ENCODE measurements at places on chromosomes 1 and 21.

GRCh38 chr1:8629241-8630091 is 188.0 kb downstream of the RERE start:
- DNase-seq, result no peak

GRCh38 chr1:231665101-231665500 is 38.5 kb downstream of the DISC1 start:
- no peak for DNase-seq

GRCh38 chr1:82153272-82153629 is 352.5 kb downstream of the ADGRL2 start:
- DNase-seq, result no peak

DNA sequence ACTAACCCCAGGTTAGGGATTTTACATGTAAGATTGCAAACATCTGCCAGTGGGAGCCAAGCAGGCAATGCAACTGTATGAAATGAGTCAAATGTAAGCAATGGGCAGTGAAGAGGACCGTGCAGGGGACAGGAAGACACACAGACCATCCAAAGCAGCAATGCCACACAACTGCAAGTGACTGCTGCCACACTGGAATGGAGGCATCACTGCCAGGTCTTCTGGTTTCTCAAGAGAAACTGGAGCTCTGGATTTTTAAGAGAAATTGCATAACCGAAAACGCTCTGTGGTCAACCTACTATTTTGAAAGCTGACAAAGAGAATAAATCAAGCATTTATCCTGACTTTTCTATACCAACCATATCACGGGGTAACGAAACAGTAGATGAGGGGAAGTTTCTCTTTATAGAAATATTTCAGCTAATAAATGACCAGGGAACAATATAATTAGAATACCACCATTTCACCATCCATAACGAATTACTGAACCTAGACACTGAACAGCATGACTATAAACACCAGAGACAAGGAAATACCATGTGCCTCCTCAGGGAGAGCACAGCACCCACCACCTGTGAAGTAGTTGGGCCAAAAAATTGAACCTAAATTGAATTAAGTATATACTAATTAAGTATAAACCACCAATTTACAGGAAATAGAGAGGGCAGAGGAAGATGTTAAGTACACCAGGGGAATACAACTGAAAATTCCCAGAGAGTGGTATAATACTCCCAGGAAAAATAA is 4.4 kb downstream of the AK2 start:
- no peak for DNase-seq

- no peak for DNase-seq
These were observed 35.7 kb downstream of the PTP4A2 start for GRCh38 chr1:31902510-31902860.

DNA sequence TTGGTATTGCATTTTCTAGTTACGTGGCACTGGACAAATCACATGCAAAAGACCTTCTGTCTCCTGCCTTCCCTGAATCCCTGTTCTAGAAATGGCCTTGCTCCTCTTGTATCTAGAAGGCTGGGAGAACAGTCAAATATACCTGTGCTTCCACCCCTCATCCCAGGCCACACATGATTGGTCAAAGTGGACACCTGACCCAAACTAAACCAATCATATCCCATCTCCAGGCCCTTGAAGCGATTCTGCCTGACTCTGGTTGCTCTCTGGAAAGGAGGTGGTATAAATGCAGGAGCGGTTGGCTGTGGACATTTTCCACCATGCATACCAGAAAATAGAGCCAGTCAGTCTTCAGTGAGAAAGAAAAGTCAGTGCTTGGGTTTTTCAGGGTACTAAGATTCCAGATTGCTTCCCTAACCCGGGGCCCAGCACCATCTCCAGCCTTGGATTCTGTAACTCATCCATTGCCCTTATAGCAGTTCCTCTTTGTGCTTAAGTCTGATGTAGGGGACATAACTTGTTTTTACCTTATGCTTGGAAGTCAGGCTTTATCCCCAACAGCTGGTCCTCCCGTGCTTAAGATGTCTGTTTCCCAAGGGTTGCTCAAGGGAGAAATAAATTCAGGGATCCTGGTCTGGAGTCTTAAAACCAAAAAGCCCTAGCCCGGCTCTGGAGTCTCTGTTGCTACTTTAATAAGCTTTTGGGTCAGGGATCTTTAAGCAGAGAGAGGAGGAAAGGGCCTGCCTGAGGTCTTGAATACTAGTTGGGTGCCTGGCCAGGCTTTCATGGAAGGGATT is 7.7 kb upstream of the PHC2 start:
- no peak for DNase-seq

DNA sequence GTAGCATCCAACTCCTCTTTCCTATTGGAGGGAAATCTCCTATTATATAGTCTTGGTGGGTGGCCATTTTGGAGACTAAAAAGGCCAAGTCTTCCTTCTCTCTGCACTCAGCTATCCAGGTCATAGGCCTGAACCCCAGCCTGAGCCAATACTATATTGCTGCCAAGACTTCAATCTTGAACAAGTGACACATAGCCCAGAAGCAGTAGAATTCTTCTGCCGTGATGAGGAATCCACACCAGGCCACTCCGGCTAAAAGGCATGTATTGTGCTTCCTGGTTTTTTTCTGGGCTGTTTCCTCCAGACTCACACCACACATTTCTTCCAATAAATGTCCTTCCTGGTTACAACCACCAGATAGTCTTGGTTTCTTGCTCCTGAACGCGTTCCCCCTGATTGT is 43.0 kb downstream of the ATF3 start:
- DNase-seq, result no peak

- no peak for DNase-seq
These were observed 70.4 kb downstream of the VAV3 start for GRCh38 chr1:107894605-107895004.

DNA sequence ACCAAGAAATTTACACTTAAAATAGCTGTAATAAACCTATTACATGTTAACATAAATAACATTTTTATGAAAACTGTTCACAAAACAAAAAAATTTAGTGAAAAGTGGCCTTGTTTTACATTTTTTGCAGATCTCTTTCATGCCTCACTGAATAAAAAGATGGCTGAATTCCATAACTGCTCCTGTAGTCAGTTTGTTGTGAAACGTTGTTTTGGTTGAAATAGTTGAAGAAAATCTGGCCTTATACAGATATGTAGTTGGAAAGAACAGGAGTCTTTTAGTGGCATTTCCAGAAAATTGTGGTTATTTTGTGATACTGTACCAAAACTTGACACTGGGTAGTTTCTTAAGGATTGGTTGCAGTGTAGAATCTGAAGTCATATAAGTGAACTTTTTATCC is 18.1 kb downstream of the ITSN1 start:
- DNase-seq, result no peak

DNA sequence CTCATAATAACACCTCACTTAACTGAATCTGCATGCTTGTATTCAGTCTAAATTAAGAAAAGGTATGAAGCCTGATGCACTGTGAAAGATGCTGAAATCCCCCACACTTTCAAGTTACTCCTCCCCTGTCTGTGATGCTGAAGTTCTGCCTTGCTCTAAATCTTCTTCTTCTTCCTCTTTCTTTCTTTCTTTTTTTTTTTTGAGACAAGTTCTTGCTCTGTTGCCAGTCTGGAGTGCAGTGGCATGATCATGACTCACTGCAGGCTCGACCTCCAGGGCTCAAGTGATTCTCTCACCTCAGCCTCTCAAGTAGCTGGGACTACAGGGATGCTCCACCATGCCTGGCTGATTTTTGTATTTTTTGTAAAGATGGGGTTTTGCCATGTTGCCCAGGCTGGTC is 231.0 kb upstream of the B3GALT2 start:
- no peak for DNase-seq

GRCh38 chr1:209569455-209570207 is 13.9 kb upstream of the CAMK1G start:
- DNase-seq, result peak; percentile 78

DNA sequence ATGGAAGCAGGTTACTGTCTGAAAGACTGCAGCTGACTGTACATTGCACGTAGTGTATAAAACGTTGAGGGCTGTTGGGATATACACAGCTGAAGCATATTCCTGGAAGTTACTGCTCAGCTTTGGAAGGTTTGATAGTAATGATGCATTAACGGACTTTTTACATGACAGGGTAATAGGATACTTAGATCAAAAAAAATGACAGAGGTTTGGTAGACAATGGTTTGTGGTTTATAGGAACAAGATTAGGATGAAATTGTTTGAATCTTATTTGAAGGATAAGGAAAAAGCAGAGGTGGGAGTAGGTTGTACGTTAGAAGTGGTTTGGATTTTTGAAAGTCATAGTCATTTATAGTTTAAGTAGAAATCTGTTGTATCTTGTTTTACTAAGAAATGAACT is 33.0 kb downstream of the ADGRL2 start:
- no peak for DNase-seq

DNA sequence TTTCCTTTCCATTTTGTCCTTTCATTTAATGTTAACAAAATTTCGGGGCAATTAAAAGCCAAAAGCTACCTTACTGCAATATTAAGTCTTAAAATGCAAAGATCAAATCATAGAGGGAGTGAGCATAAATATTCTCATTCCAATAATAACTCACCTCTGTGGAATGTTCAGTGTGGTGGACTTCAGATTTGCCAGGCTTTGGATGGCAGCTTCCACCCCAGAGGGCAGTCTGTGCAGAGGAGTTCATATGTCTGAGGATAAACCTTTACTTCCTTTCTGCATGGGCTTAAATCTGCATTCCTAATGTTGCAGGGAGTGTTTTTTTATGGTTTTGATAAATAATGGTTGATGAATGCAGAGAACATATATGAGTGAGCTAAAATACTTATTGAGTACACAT is 16.3 kb downstream of the KIAA0040 start:
- DNase-seq, result no peak

DNA sequence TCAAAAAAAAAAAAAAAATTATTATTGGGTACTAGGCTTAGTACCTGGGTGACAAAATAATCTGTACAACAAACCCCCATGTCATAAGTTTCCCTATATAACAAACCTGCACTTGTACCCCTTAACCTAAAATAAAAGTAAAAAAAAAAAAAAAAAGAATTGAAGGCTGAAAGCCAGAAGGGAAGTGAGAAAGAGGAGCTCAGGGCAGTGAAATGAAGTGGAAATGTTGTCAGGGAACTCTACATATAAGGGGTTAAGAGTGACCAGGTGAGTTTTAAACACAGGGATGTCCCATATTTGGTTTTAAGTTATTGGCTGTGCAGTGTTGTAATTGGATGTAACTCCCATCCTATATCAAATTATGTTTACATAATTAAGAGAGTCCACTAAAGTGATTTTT is 85.7 kb upstream of the ABCD3 start:
- no peak for DNase-seq

- DNase-seq, result no peak
These were observed 4.0 kb downstream of the ARHGEF19 start for GRCh38 chr1:16208270-16208987.

GRCh38 chr1:245901037-245901436 is 606.0 kb downstream of the SMYD3 start:
- DNase-seq, result no peak

DNA sequence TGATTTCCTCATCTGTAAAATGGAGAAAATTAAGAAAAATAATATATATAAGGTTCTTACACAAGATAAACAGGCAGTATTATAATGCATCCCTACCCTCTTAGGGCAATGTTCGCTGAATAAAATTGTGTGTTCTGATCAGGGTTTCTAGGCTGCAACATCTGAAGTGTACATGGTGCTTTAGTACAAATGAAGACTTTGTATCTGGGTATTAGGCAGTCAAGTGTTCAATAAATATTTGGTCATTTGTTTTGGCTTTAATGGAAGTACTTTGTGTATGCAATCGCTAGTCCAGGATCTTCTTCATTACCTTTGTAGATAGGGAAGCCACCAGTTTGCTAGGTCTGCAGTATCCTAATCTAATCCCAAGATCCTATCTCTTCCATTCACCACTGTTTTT is 28.1 kb downstream of the DNASE2B start:
- DNase-seq, result no peak

DNA sequence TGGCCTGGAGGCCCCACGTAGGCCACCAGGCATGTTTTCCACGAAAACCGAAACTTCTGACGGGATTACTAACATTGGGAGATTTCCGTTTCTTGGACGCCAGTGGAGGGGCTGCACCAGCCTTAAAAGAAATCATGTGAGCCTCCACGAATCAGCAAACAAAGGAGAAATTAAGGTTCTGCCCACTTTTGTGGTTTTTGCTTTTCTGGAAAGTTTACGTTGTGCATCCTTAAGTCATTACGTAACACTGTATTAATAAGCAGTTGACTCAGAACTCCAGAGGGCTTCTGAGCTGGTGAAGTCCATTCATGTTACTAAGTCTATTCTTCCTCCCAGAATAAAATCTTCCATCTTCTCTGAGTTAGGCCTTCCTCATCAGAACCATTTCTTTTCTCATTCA is 168.5 kb downstream of the PSMG1 start:
- no peak for DNase-seq

DNA sequence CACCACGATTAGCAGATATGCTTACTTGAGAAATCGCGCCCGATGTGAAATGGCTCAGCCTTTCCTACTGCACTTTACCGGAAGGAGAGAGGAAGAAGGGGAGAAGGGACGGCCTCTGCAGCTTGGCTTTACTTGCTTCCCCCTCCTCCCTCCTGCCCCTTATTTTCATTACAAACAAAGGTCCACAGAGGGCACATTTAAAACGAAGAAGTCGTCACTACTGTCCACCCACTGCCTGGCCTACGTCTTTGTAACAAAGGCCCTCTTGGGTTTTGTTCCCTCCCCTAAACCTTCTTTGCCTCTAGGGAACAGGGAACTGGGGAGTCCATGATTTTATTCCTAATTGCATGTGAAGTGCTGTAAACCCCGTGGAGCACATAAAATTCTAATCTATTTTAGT is 308.5 kb downstream of the LMX1A start:
- DNase-seq, result peak; percentile 27

- DNase-seq, result no peak
These were observed 61.2 kb downstream of the WDR64 start for GRCh38 chr1:241713316-241713715.

GRCh38 chr1:117697220-117697781 is 91.5 kb downstream of the TENT5C start:
- no peak for DNase-seq

GRCh38 chr1:210222340-210223006 is 10.1 kb upstream of the SERTAD4 start:
- DNase-seq, result peak; percentile 71

DNA sequence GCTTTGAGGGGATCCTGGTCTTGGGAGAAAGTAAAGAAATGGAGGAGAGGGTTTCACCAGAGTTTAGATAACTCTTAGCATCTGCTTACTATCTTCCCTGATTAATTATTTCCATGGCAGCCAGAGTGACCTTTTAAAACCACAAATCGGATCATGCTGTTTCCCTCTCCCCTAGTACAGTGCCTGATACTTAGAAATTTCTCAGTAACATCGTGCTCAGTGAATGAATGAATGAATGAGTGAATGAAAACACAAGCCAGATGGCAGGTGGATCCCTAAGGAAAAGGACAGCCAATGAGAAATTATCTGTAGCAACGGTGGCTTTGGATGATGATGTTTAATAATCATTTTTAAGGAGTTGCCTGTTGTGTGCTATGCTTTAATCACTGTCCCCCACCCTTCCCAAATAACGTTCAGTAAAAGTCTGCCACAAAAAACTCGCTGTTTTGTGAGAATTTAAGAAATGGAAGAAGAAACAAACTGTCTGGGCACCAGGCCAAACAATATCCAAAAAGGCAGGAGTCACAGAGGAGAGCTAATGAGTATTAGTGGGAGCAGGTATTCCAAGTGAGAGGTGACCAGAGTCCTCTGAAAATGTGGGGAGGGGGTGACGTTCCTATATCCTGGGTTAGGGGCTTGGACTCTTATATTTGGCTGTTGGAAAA is 737 bp upstream of the SMAP2 start:
- DNase-seq, result no peak
